ENCODE measurements at places on chromosomes 7 and 10.

- DNase-seq = no peak
These were observed 20.1 kb downstream of the RP9 start for GRCh38 chr7:33089142-33089541.

DNA sequence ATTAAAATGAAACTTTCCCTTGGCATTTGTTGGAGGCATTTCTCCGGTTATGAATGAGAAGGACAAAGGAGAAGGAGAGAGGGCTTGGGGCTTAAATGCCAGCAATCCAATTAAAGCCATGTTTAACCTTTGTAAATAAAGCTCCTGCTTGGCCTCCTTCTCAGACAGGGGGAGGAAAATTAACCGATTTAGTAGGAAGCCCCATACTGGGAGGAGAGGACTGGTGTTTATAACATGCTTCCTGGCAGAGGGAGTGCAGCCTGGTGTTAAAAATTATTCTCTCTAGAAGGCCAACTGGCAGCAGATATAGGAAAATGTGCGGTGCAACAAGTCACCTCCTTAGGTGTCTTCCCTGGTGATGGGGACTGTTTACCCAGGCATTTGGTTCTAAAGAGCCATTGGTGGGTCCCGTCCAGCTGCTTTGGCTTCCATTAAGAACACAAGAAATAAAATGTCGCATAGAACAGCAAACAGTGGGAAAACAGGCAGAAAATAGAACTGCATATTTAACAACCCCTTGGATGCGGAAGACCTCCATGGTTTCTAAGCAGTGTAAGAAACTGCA is 846.5 kb downstream of the TYW1 start:
- no peak for DNase-seq

DNA sequence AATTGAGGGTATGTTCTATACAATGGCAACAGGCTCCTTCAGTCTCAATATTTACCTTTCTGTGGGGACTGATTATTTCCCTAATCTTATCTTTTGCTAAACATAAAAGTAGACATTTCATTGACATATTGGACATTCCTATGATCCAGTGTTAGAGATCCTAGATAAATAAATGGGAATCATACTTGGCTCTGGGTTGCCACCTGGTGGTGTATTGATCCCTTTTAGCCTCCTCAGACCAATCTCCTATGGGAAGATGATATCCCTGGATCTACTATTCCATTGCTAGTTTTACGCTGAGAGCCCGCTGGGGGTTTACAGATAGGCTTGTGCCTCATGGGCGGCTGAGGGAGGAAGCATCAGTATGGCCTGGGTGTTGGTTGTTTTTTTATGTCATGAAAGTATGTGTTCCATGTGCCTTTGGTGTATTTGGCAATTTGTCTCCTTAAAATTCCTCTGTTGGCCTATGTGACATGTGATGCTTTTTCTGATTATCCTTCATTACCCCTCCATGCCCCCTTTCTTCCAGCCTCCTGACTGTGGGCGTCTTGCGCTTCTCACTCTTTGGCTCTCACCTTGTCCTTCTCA is 18.8 kb downstream of the CELF2 start:
- DNase-seq = no peak

GRCh38 chr10:59271160-59271559 is 91.2 kb downstream of the FAM13C start:
- DNase-seq = no peak

DNA sequence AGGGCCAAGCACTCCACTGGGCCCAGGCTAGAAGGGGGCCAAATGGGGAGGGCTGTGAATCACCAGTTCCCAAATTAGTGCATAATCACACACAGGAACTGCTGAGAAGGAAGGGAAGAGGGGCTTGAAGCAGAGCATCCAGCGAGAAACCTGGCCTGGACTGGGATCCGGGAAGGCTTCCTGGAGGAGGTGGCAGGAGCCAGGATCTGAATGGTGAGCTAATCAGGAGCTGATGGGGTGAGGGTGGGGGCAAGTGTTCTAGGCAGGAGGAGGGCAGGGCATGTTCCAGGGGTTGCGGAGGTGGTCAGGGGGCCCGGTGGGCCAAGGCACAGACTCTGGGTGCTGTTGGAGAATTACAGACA is 12.6 kb downstream of the PWWP2B start:
- DNase-seq = no peak

DNA sequence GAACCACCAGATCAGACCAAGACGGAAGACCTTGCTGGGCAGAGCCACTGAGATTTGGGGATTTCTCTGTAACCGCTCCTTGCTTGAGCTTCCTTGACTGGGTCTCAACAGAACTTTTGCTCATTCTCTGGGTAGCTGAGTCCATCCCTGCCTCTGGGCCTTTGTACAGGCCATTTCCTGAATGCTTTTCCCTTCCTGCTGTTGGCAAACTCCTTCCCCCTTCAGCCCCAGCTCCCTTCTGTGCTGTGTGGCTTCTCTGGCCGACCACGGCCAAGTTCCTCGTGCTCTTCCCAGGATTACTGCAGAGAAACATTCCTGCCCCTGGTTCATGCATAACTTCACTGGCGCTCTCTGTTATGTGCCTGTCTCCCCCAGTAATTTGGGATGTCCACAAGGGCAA is 150.5 kb upstream of the GPR26 start:
- DNase-seq = no peak

DNA sequence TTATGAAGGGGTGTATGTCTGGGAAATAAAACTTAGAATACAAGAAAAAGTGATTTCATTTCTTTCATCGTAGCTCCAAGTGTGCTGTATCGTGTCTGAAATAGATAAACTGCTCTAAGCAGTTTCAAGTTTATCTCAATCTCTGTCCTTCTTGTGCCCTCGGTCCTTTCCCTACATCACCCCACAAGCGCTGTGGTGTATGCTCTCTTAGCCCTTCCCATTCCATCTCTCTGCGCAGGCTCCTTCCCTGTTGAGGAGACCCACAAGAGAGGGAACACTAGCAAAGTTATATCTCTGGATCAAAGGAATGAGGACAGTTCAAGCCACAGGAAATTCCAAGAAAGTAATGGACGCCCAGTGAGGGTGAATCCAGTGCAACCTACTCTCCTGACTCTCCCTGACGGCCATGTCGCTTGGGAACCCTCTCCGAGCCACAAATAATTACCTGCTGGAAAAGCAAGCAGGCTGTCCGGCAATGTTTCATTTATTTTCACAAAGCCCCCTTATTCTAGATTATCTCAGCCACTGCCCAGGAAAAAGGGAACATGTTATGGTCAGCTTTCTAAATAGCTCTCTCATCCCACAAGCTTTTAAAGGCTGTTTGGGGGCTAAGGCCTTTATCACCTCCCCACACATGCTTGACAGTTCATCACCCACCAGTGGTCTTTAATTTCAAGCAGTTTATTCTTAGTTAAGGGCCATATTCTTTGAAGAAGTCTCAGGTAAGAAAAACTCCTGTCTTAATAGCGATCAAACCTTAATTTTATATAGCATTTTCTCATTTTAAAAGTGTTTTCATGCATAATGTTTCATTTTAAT is 34.8 kb downstream of the LRRC4 start:
- DNase-seq = no peak

Data from CD4-positive, alpha-beta T cell treated with Interleukin-15 for 4 hours (primary cell).